Urothelium cell line (cell line): ENCODE measurements at places on chromosomes 4 and X.

DNA sequence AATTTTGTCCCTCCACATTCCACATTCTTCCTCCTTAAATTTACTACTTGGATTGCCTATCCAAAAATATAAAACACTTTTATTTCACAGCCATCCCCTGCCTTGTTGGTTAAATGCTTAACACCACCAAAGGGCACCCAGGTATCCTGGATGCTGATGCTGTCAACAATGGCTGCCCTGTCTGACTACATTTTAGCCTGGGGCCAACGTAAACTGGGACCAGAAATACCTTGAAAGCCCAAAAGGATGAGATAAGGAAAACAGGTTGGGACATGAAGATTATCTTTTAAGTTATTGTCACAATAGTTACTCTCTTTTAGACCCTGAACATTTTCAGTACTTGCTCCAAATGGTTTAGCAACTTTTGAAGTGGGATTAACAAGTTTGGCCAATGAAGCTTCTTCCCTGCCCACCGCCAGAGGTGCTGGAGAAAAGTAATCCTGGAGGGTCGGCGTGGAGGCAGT is 775 bp upstream of the YIPF6 start:
- DNase-seq, result no peak

- DNase-seq, result no peak
Observed at GRCh38 chr4:63085091-63085490, 1324.2 kb downstream of the TECRL start.

DNA sequence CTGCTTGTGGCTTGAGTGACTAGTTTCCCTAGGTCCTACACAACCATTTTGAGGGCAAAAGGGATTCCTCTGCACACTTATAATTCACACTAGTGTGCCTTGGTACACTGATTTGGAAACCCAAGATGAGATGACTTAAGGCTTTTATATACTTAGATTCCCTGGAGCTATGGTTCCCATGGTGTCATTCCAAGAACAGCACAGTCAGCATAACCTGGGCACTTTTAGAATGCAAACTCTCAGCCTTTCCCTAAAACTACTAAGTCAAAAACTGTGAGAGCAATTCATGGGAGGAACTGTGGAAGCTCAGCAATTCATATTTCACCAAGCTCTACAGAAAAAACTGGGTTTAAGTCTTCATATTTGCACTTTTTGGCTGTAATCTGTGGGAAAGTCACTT is 38.0 kb upstream of the ZC4H2 start:
- no peak for DNase-seq

DNA sequence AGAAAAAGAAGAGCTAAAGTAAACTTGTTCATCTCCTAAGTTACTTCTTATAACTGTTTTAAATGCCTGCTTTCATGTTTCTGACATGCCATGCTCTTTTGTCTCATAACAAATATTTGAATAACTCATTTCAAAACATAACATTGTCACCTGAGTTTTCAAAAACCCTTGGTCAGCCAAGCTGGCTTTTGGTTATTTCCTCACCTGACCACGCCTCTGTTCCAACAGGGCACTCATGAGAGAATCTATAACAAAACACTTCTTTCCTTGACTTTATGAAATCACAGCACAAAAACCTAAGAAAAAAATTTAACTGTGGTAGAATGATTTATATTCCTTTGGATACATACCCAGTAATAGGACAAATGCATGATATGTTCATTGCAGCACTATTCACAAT is 172.9 kb upstream of the GALNT7 start:
- DNase-seq, result no peak

DNA sequence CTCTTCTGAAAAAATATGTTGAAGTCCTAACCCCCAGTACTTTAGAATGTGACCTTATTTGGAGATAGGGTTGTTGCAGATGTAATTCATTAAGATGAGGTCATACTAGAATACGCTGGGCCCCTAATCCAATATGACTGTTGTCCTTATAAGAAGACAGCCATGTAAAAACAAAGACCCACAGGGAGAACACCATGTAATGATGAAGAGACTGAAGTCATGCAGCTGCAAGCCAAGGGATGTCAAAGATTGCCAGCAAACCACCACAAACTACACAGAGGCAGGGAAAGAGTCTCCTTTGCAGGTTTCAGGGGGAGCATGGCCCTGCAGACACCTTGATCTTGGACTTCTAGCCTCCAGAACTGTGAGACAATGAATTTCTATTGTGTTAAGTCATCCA is 37.4 kb downstream of the CXorf58 start:
- no peak for DNase-seq
